Activated CD4-positive, alpha-beta T cell treated with anti-CD3 and anti-CD28 coated beads for 36 hours (primary cell): ENCODE measurements at places on chromosomes 3 and 15. TPM values are rescaled to one million over a fixed set of nuclear protein-coding genes. Genes with fewer than 3 reads are reported as not detected.

DNA sequence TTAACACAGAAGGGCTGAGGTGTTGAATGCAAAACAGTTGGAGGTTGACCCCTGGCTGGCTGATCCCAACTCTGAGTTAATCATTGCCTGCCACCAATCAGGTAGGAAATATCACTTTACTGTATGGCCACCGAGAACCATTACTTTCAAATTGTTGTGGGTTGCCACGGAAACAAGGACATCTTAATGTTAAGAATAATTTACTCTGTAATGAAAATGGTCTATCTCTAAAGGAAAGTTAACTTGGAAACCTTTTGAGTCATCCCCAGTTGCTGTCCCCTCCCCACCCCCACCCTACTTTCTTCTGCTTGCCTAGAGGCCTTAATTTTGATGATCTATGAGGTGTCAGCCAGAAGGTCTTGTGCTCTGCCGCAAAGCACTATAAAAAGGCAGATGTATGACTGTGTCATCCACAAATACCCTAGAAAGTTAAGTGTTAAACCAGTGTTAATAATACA lies 78.7 kb upstream of the SNRK start:
- H3K27me3 ChIP-seq: no peaks in the 10 kb centered on the region
- no peak overlapping the region for H3K27ac ChIP-seq
- H3K4me1 ChIP-seq: no peaks in the 10 kb centered on the region
- no peak for DNase-seq
- no peaks in the 10 kb centered on the region for H3K36me3 ChIP-seq

Gene GOLGA8J
- total RNA-seq: 0.16 TPM

DNA sequence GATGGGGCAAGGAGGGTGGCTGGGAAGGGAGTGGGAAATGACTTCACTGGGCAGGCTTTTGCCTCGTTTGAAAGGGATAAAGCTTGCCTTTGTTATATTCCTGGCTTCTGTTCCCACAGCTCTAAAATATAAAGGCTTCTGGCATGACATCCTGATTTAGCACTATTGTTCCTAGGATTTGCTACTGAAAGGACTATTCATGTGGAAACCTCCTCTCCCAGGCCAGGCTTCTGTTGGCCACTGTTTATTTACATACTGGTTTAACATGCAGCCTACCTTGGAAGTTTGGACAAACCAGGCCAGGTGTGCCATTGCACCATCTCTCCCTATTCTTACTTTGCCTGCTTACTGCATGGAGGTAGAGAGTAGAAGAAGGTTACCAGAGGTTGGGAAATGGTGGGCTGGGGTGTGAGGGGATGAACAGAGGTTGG lies 2.4 kb upstream of the LMCD1 start:
- no peak for DNase-seq
- peaks cover 20% of the 10 kb centered on the region for H3K4me1 ChIP-seq
- H3K27ac ChIP-seq: no peak overlapping the region
- no peak overlapping the region for H3K4me3 ChIP-seq

DNA sequence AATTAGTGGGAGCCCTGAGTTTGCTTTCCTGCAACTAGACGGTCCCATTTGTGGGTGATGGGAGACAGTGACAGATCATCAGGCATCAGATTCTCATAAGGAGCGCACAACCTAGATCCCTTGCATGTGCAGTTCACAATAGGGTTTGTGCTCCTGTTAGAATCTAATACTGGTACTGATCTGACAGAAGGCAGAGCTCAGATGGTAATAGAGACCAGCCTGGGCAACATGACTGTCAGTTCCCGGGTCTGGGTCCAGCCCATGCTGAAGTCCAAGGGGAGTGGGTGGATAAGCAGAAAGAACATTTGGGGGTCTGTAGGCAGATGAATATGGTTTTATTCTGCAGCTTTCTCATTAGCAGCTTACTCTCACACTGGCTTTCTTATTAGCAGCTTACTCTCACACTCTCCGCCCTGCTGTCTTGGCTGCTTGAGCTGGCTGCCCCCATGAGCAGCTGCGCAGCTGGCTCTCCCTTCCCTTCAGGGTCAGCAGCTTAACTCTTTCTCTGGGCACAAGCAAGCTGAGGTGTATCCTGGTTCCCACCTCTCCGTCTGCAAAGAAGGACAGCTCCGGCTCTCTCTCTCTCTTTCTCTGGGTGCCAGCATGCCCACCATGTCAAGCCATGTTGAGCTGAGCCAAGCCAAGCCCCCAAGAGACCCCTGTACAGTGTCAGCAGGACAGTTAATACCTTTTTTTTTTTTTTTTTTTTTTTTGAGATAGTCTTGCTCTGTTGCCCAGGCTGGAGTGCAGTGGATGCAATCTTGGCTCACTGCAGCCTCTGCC lies 46.5 kb downstream of the KLHDC8B start:
- no peaks in the 10 kb centered on the region for H3K36me3 ChIP-seq
- H3K4me3 ChIP-seq: no peak overlapping the region
- H3K4me1 ChIP-seq: no peaks in the 10 kb centered on the region
- H3K27ac ChIP-seq: no peak overlapping the region

GRCh38 chr15:101435761-101436160 lies 53.7 kb downstream of the PCSK6 start:
- H3K27me3 ChIP-seq: peaks cover 7% of the 10 kb centered on the region
- H3K4me1 ChIP-seq: no peaks in the 10 kb centered on the region
- H3K27ac ChIP-seq: no peak overlapping the region
- H3K4me3 ChIP-seq: no peak overlapping the region
- no peak for DNase-seq

- H3K4me1 ChIP-seq: no peaks in the 10 kb centered on the region
- H3K4me3 ChIP-seq: no peak overlapping the region
- no peak for DNase-seq
- H3K27me3 ChIP-seq: peaks cover 2% of the 10 kb centered on the region
- H3K27ac ChIP-seq: no peak overlapping the region
Measured at GRCh38 chr3:186653984-186654383, 11.8 kb upstream of the HRG start.

Gene CCR4
- 69.7 TPM for total RNA-seq

Gene TRPM1
- total RNA-seq: not detected

DNA sequence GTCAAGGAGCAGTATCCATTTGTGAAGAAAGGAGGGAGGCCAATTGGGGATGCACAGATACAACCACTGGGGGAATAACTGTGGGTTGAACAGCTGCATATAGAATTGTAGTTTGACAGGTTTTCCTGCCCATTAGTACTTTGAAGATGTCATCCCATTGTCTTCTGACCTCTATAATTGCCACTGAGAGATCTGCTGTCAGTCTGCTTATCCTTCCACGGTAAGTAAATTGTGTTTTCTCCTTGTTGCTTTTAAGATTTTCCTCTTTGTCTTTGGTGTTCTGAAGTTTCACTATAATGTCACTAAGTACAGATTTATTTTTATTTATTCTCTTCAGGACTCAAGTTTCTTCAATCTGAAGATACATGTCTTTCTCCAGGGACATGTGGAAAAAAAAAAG lies 56.6 kb downstream of the MOBP start:
- H3K36me3 ChIP-seq: no peaks in the 10 kb centered on the region
- peaks cover 3% of the 10 kb centered on the region for H3K4me1 ChIP-seq
- peaks cover 21% of the 10 kb centered on the region for H3K27me3 ChIP-seq
- H3K27ac ChIP-seq: no peak overlapping the region

- DNase-seq: no peak
- H3K4me3 ChIP-seq: no peak overlapping the region
- peaks cover 20% of the 10 kb centered on the region for H3K4me1 ChIP-seq
- no peak overlapping the region for H3K27ac ChIP-seq
- H3K27me3 ChIP-seq: peaks cover 23% of the 10 kb centered on the region
Measured at GRCh38 chr3:12230406-12230805, 58.5 kb upstream of the PPARG start.

DNA sequence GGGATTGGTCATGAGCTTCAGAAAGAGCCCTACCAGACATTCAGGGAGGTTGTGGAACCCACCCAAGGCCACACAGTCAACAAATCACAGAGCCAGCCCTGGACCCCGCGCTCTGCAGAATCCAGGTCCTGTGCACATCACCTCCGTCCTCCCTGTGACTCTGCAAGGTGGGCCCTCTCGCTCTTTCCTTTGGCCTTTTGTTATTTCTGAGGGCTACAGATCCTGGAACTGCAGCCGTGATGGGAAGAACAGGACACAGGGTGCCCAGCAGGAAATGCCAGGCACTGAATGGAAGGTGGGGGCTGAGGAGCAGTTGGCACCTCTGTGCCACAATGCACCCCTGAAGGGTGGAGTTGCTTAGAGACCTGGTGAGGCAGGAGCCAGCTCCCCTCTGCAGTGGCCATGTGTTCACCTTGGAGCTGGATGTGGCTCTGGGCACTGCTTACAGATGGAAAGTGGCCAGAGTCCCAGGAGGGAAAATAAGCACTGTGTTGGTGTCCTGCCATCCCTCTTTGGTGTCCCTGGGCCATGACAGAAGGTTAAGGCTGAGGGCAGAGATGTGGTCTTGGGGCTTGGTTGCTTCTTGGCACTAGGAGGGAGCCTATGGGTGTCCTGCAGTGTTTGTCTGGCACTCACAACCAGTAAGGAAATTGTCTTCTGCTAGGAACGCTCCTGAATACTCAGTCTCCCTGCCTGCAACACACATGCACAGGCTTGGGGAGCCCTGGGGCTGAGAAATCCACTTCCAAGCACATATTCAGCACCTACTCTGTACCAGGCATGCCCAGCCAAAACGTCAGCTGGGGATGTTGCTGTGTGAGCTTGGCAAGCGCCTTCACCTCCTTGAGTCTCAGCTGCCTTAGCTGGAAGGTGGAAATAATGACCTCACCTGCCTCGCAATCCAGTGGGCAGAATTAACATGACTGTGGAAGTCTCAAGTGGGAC lies 98.0 kb upstream of the SLC6A6 start:
- peaks cover 3% of the 10 kb centered on the region for H3K4me1 ChIP-seq
- DNase-seq: no peak
- H3K27ac ChIP-seq: no peak overlapping the region
- peaks cover 8% of the 10 kb centered on the region for H3K27me3 ChIP-seq
- H3K36me3 ChIP-seq: no peaks in the 10 kb centered on the region

GRCh38 chr3:27487383-27487782 lies 3.2 kb upstream of the SLC4A7 start:
- peaks cover under 1% of the 10 kb centered on the region for H3K4me1 ChIP-seq
- H3K27me3 ChIP-seq: no peaks in the 10 kb centered on the region
- no peak overlapping the region for H3K4me3 ChIP-seq
- H3K36me3 ChIP-seq: peaks cover 8% of the 10 kb centered on the region
- DNase-seq: no peak
- H3K27ac ChIP-seq: no peak overlapping the region

Gene SLC9C1
- not detected for total RNA-seq

Gene TRANK1
- total RNA-seq: 12.0 TPM

DNA sequence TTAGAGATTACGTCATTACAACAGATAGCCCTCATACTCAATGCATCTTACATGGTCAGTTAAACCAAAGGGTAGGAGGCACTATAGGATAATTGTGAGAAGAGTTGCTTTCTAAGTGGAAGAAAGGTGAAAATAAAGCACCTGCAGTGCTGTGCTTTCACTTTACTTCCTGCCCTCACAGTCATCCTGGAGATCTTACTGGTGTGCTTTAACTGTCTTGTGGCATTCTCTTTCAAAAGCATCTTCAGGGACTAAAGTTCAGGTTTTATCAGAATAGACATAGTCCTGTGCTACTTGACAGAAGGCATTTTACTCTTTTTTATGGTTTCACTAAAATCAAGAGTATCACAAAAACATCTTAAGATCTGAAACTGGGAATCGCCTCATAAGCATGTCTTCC lies 286.6 kb downstream of the ZBTB20 start:
- no peaks in the 10 kb centered on the region for H3K27me3 ChIP-seq
- H3K36me3 ChIP-seq: no peaks in the 10 kb centered on the region
- peaks cover 35% of the 10 kb centered on the region for H3K4me1 ChIP-seq
- no peak for DNase-seq
- H3K4me3 ChIP-seq: no peak overlapping the region

GRCh38 chr15:63407612-63408011 lies 26.0 kb upstream of the CA12 start:
- DNase-seq: no peak
- H3K36me3 ChIP-seq: no peaks in the 10 kb centered on the region
- H3K27me3 ChIP-seq: peaks cover 1% of the 10 kb centered on the region
- H3K4me1 ChIP-seq: peaks cover 6% of the 10 kb centered on the region

DNA sequence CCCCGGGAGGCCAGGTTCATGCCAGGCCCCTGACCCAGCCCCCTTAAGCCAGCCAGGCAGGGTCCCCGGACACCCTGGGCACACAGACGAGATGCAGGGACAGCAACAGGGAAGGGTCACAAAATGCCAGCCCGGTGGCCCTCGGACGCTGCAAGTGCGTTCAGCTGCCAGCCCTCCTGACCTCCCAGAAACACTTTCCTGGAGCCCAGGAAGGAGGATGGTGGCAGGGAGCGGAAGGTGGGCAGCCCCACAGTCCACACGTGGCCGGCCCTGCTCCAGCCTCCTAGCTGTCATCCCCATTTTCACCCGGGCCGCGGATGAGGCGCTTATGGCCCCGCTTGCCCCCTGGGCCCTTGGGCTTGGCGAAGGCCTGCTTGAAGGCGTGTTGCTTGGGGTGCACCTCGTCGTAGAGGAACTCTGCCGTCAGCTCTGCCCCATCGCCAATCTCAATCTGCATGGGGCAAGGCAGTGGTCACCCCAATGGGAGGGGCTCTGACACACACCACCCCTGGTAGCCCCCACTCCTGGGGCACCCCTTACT lies 3.4 kb upstream of the TLR9 start:
- no peak overlapping the region for H3K27ac ChIP-seq
- H3K36me3 ChIP-seq: peaks cover 20% of the 10 kb centered on the region
- H3K4me3 ChIP-seq: no peak overlapping the region
- no peaks in the 10 kb centered on the region for H3K27me3 ChIP-seq
- DNase-seq: peak; percentile 4
- H3K4me1 ChIP-seq: peaks cover 49% of the 10 kb centered on the region

GRCh38 chr15:91561371-91562100 lies 292.0 kb upstream of the SLCO3A1 start:
- peaks cover 8% of the 10 kb centered on the region for H3K27me3 ChIP-seq
- no peak overlapping the region for H3K27ac ChIP-seq
- H3K36me3 ChIP-seq: no peaks in the 10 kb centered on the region
- H3K4me3 ChIP-seq: no peak overlapping the region

DNA sequence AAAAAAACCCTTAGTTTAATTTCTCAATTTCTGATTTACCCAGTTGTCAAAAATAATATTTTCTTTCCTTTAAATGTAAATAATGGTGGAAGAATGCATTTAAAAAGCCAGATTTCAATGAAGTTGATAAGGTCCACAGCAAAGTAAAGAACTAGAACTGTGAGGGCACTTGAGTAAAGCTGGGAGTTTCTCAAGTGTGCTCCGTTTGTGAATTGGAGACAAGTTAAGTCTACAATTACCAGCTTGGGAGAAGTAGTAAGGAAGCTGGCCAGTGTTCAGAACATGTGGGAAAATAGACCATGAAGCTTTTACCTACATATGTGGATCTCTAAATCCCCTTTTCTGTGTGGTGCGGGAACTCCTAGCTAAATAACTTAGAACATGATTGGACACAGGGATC lies 239.4 kb downstream of the OXSM start:
- H3K27ac ChIP-seq: no peak overlapping the region
- no peak for DNase-seq
- H3K27me3 ChIP-seq: no peaks in the 10 kb centered on the region
- H3K4me3 ChIP-seq: no peak overlapping the region
- H3K36me3 ChIP-seq: no peaks in the 10 kb centered on the region

- no peak overlapping the region for H3K4me3 ChIP-seq
- H3K4me1 ChIP-seq: peaks cover 12% of the 10 kb centered on the region
- no peaks in the 10 kb centered on the region for H3K36me3 ChIP-seq
- H3K27ac ChIP-seq: no peak overlapping the region
Measured at GRCh38 chr3:102233881-102234280, 200.9 kb upstream of the ZPLD1 start.
